Mucosa of descending colon (tissue), 3 donors: ENCODE measurements at places on chromosomes 7 and 10. TPM values are rescaled to one million over a fixed set of nuclear protein-coding genes. Genes with fewer than 3 reads are reported as not detected.

MARVELD1 gene
- total RNA-seq: 37.7 TPM

OR13A1 gene
- not detected for total RNA-seq

GRCh38 chr7:32177232-32177631 lies 107.0 kb upstream of the PDE1C start:
- DNase-seq: no peak

GRCh38 chr10:22246680-22247391 lies 29.0 kb upstream of the EBLN1 start:
- no peak for DNase-seq

DNA sequence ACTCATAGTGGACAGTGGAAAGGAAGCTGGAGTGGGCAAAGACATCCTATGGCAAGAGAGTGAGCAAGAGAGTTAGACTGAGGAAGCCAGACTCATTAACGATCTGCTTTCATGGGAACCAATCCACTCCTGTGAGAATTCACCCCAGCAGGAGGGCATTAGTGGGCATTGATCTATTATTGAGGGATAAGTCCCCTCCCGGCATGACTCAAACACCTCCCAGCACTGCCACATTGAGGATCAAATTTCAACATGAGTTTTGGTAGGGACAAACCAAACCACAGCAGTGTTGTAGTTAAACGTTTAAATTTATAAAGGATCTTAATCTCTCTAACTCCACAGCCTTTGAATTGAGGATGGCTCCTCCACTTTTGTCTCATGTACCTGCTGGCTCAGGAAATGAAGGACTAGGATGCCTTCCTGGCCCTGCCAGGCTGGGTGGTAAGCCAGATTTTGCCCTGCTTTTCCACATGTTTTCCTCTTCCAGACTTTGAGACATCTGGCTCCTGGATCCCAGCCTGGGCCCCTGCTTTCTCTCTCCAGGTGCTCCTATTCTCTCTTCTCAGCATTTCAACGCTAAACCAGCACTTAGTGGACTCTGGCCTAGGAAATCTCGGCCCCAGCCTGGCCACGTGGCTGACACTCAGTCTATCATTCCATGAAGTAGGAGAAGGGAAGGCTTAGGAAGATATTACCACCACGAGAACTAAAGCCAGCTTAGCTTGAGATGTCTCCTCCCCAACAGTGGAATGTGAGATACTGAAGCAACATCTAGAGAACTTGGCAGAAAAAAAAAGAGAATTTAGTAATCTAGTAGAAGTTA lies 96.5 kb upstream of the PIP4K2A start:
- DNase-seq: no peak

- DNase-seq: no peak
Measured at GRCh38 chr10:78981970-78982281, 86.8 kb upstream of the ZMIZ1 start.

GRCh38 chr7:46532571-46532970 lies 611.5 kb upstream of the IGFBP3 start:
- no peak for DNase-seq

GRCh38 chr7:34081935-34082334 lies 176.6 kb downstream of the BMPER start:
- no peak for DNase-seq
